Type B pancreatic cell (in vitro differentiated cells): ENCODE measurements at places on chromosomes 6 and 20.

DNA sequence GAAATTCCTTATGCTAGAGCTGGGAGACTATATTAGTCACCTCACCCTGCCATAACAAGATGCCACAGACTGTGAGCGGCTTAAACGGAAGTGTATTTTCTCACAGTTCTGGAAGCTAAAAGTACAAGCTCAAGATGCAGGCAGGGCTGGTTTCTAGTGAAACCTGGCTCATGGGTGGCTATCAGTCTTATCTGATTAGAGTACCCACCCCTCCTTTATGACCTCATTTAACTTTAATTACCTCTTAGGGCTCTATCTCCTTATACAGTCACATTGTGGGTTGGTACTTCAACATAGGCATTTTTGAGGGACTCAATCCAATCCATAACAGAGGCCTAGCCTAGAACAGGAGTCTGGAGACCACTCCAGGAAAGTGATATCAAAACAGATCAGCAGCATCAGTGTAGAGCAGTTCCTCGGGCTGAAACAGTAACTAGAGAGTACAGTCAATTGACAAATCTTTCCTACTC is 2.3 kb upstream of the SNRNP48 start:
- no peaks in the 10 kb centered on the region for H3K27me3 ChIP-seq
- H3K4me3 ChIP-seq, result peak overlapping the region; percentile 61
- peaks cover 32% of the 10 kb centered on the region for H3K4me1 ChIP-seq
- H3K27ac ChIP-seq, result peak overlapping the region; percentile 88
- DNase-seq, result no peak

- no peak overlapping the region for H3K4me3 ChIP-seq
- no peak for DNase-seq
- H3K36me3 ChIP-seq, result peaks cover 3% of the 10 kb centered on the region
- H3K27me3 ChIP-seq, result no peaks in the 10 kb centered on the region
- H3K4me1 ChIP-seq, result no peaks in the 10 kb centered on the region
These were observed 64.4 kb downstream of the TULP4 start for GRCh38 chr6:158376631-158377081.

- no peak overlapping the region for H3K4me3 ChIP-seq
- no peaks in the 10 kb centered on the region for H3K27me3 ChIP-seq
- DNase-seq, result no peak
- H3K4me1 ChIP-seq, result peaks cover 32% of the 10 kb centered on the region
These were observed 24.2 kb upstream of the KIF25 start for GRCh38 chr6:167973148-167973885.

DNA sequence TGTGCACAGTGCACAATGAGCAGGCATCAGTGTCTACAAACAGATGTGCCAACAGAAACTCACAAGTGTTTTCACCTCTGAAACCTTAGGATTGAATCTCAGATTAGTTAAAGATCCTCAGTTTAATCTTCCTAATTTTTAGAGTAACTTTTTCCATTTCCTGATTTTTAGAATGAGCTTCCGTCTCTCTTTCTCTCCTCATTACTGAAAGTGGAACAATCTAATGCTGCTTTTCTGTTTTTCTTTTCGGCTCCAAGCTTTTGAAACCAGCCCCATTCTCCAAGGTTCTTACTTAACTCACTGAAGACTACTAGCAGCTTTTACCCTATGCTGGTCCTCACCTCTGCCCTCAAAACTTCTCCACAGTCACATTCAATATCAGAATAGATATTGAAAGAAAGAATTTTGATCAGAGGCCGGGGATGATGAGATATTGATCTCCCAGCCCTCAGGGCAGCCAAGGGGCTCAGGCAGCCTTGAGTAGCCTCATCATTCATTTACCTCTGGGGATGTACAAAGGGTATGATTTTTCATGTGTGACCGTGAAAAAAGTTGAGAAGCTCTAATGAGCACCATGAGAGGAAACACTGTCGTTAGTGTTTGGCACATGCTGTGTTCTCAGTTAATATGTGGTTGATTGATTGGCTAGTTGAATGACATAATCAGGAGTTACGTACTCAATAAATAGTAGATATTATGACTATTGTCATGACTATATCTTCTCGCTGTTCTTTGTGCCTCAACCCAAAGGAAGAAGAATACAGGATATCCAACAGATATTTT is 11.9 kb upstream of the STK38 start:
- H3K36me3 ChIP-seq, result no peaks in the 10 kb centered on the region
- H3K27ac ChIP-seq, result no peak overlapping the region
- H3K4me3 ChIP-seq, result peak overlapping the region; percentile 6
- DNase-seq, result no peak
- H3K27me3 ChIP-seq, result no peaks in the 10 kb centered on the region

DNA sequence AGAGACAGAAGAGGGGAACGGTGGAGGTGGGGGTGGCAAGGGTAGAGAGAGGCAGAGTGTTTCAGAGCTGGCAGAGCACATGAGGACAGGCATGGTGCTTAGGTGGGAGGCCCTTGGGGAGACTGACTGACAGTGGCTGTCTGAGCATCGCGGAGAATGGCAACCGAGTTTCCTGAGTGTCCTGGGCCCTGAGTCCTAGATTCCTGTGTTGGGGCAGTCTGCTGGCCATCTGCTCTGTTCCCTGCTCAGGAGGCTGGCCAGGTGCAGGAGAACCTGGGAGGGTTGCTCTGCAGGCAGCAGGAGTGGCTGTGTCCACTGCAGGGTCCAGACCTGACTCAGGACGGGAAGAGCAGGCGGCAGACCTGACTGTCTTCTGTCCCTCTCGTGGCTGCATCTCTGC is 248.9 kb downstream of the LRFN2 start:
- H3K27me3 ChIP-seq, result peaks cover 46% of the 10 kb centered on the region
- no peaks in the 10 kb centered on the region for H3K36me3 ChIP-seq
- peaks cover 51% of the 10 kb centered on the region for H3K4me1 ChIP-seq

DNA sequence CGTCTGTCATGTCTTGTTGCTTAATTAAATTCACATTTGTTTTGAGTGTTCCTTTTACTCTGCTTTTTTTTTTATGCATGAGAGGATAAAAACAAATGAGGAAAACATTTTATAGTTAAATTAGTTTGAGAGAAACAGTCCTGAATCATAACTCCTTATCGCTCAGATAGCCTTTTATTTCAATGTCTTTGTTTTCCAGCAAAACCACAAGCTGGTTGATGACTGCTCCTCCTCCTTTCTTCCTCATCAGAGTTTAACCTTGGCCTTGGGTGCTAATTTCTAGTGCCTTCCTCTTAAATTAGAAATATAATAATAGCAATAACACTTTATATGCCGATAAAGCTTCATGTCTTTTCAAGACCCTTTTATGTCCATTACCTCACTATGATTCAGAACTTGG is 3.1 kb downstream of the NOX3 start:
- DNase-seq, result no peak
- H3K4me1 ChIP-seq, result peaks cover 7% of the 10 kb centered on the region
- H3K27me3 ChIP-seq, result peaks cover 7% of the 10 kb centered on the region
- no peak overlapping the region for H3K27ac ChIP-seq
- no peak overlapping the region for H3K4me3 ChIP-seq

DNA sequence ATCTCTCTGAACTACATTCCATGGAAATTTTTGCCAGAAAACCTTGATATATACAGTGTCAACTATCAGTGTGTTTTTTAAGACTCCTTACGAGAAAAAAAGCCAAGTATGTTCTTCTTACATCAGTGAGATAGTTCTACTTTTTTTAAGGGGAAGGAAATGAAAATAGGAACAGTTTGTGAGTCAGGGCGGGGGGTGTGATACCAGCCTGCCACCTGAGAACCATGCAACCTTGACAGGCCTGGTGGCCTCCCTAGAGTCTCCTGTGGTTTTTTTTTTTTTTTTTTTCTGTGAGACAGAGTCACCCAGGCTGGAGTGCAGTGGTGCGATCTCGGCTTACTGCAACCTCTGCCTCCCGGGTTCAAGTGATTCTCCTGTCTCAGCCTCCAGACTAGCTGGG is 96.3 kb upstream of the GCM1 start:
- no peak overlapping the region for H3K27ac ChIP-seq
- H3K27me3 ChIP-seq, result no peaks in the 10 kb centered on the region
- no peak for DNase-seq
- H3K36me3 ChIP-seq, result no peaks in the 10 kb centered on the region
- H3K4me3 ChIP-seq, result no peak overlapping the region
- H3K4me1 ChIP-seq, result peaks cover 9% of the 10 kb centered on the region

DNA sequence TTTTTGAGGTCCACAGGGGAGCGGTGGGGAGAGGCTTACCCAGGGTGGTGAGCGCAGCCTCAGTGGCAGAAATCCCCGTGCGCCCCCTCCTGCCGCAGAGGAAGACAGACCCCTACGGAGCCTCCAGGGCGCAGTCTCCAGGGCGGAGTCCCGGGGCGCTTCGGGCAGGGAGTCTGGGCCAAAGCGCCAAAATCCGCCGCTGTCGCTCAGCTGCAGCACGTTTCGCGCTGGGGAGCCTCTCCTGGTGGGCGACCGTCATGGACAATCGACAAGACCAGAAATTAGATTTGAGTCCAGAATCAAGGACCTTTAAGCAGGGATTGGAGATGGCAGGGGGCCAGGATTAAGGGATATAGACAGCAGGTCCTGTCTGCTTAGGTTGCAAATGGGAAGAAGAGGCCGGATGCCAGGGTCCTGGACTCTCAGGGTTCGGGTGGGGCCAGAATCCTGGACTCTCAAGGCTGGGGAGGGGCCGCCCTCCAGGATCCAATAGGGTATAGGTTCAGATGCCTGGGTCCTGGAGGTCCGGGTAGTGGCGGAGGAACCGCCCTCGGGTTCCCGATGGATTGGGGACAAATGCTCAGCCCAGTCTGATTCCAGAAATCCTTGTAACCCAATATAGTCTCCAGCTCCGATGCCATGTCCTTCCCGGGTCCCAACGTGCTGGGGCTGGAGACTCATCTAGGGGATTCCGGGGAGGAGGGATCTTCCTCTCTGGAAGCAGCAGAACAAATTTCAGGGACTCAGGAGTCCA is 7.9 kb upstream of the HLA-E start:
- no peak for DNase-seq
- H3K36me3 ChIP-seq, result no peaks in the 10 kb centered on the region
- H3K27ac ChIP-seq, result no peak overlapping the region
- H3K4me1 ChIP-seq, result no peaks in the 10 kb centered on the region

DNA sequence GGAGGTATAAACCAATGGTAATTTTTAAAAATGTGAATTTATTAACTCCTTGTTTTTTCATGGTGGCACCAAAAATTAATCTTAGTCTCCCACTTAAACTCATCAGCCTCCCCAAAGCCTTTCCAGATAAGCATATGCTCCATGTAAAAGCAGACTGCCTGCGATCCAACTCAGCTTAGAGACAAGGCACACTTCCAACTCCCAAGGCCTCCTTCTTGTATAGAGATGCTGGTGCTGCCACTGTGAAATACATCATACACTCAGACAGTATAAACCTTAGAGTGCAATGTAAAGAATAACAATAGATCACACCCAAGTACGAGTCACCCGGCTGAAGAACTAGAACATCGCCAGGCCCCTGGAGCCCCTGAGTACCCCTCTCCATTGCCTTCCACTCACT is 2.0 kb downstream of the ANKRD6 start:
- H3K27me3 ChIP-seq, result no peaks in the 10 kb centered on the region
- peaks cover 36% of the 10 kb centered on the region for H3K4me1 ChIP-seq
- H3K36me3 ChIP-seq, result peaks cover 1% of the 10 kb centered on the region

- no peaks in the 10 kb centered on the region for H3K27me3 ChIP-seq
- H3K27ac ChIP-seq, result no peak overlapping the region
- DNase-seq, result no peak
- peaks cover 10% of the 10 kb centered on the region for H3K4me1 ChIP-seq
- H3K36me3 ChIP-seq, result no peaks in the 10 kb centered on the region
These were observed 160.1 kb downstream of the SIM1 start for GRCh38 chr6:100304575-100304974.

- H3K4me1 ChIP-seq, result peaks cover 30% of the 10 kb centered on the region
- H3K27ac ChIP-seq, result no peak overlapping the region
- DNase-seq, result no peak
- peaks cover 12% of the 10 kb centered on the region for H3K27me3 ChIP-seq
- no peaks in the 10 kb centered on the region for H3K36me3 ChIP-seq
- no peak overlapping the region for H3K4me3 ChIP-seq
These were observed 356.6 kb upstream of the SULF2 start for GRCh38 chr20:48141660-48142515.

DNA sequence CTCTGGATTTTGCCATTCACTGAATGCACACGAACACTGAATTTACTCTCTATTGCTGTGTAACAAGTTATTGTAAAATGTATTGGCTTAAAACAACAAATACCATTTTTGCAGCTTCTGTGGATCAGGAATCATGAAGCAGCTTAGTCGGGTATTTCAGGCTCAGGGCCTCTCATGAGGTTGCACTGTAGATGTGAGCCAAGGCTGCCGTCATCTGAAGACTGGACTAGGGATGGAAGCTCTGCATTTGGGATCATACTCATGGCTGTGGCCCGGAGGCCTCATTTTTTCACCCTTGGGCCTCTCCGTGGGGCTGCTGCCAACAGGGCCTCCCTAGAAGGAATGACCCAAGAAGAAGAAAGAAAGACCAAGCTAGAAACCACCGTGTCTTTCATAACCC is 492.4 kb upstream of the CDH4 start:
- no peaks in the 10 kb centered on the region for H3K36me3 ChIP-seq
- no peaks in the 10 kb centered on the region for H3K4me1 ChIP-seq
- no peak for DNase-seq
- no peak overlapping the region for H3K27ac ChIP-seq

DNA sequence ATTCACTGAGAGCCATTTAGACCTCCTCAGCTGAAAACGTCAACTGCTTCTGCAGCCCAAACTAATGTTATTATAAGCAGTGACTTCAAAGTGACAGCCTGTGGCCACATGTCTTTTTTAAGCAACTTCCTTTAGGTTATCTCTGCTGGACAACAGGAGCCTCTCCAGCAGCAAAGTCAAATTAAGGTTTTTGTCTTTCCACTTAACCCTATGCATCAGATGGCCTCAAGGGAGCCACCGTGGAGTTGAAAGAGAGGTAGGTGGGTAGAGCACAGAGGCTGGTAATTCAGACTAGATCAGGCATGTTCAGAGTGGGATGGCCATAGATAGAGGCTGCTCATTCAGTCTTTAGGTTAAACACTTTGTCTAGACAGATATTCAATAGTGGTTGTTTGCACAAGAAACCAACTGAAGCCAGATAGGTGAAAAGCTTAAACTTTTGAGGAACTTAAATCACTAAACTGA is 300.6 kb upstream of the ECI2 start:
- H3K27me3 ChIP-seq, result no peaks in the 10 kb centered on the region
- H3K27ac ChIP-seq, result peak overlapping the region; percentile 28
- no peaks in the 10 kb centered on the region for H3K36me3 ChIP-seq

DNA sequence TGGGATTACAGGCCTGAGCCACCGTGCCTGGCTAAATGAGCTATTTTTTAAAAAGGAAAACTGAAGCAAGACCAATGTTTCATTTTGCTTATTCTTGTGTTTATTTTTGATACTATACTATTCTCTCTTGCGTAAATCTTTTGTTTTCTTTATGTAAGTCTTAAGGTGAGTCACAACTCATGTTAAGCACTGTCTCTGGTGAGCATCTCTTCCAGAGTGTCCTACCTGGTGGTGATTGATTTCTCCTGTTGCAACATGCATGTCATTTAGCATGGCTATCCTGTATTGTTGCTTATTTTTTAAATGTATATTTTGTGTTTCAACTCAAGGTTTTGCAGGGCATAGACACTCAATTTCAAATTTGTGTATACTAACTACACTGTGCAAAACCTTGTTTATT is 336.0 kb downstream of the RFPL4B start:
- no peak overlapping the region for H3K4me3 ChIP-seq
- no peaks in the 10 kb centered on the region for H3K36me3 ChIP-seq
- no peaks in the 10 kb centered on the region for H3K27me3 ChIP-seq
- H3K27ac ChIP-seq, result no peak overlapping the region
- no peaks in the 10 kb centered on the region for H3K4me1 ChIP-seq
